Glomerular endothelial cell (primary cell): ENCODE measurements at places on chromosomes 7 and 10.

GRCh38 chr10:78465431-78465830, 431.8 kb downstream of the RPS24 start:
- no peak for DNase-seq

GRCh38 chr7:128299109-128299607, 44.5 kb downstream of the RBM28 start:
- DNase-seq, result no peak

DNA sequence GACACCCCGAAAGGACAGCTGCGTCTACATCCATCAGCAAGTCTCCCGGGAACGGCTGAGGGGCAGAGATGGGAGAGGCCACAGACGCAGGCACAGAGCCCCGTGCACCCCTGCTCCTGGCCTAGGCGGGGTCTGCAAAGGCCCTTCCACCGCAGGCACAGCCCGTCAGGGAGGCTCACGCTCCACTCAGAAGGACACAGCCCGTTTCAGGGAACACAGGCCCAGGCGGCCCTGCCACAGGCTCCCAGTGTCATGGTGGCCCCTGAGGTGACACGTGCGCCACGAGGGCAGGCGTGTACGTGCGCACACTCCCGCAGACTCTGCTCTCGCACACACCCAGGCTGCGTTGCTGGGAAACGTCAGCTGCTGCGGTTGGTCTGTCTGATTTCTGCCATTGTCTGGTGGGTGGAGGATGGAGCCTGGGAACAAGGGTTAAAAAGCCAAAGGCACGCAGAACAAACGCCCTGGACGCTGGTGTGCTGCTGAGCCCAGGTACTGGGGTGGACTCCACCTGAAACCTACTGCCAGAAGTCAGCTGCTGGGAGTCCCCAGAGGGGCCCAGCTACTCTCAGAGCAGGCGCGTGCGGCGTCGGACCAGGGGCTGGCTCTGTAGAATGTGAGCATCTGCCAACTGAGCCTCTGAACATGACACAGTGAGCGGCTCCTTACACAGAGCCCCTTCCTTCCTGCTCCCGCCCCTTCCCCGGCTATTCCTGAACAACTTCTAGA, 13.1 kb downstream of the GPER1 start:
- no peak for DNase-seq

DNA sequence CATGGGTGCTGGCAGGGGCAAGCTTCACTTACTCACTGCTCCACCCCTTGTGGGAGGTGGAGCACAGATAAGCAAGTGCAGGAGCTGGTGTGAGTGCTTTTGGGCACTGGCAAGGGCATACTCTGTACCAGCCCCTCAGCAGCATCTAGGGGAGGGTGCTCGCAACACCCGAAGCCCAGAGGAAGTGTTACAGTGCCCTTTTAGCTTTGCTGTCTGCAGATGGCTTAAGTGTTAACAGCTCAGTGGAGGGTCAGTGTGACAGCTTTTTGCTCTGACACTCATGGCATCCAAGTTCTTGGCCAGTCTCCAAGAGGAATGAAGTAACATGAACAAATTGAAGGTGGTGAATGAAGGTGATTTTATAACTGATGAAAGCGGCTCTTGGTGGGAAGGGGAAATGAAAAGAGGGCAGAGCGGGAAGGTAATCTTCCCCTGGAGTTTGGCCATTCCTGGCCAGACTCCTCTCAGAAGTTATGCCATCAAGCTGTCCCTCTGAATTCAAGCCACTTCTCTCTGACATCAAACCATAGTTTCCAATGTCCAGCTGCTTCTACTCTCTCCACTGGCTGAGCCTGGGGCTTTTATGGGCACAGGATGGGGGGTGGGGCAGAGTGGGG, 862.5 kb downstream of the KCNMA1 start:
- DNase-seq, result no peak

- DNase-seq, result no peak
Measured at GRCh38 chr10:86263907-86264306, 102.7 kb downstream of the GRID1 start.

DNA sequence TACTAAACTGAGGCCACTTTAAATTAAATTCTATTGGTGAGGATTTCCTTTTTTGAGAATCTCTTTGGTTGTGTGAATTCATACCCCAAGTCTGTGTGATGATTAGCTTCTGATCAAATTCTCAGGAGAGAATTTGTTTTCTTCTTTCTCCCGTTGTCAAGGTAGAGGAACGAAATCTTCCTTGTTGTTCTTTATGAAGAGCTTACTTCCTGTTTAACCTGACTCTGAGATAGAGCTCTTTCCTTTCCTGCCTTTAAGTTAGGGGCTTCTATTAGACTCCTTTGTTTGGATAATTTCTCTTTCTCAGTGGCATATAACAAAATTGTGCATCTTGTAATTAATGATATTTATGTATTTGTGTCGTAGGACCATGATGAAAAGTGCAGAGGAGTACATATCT, 572.1 kb downstream of the REEP3 start:
- no peak for DNase-seq

DNA sequence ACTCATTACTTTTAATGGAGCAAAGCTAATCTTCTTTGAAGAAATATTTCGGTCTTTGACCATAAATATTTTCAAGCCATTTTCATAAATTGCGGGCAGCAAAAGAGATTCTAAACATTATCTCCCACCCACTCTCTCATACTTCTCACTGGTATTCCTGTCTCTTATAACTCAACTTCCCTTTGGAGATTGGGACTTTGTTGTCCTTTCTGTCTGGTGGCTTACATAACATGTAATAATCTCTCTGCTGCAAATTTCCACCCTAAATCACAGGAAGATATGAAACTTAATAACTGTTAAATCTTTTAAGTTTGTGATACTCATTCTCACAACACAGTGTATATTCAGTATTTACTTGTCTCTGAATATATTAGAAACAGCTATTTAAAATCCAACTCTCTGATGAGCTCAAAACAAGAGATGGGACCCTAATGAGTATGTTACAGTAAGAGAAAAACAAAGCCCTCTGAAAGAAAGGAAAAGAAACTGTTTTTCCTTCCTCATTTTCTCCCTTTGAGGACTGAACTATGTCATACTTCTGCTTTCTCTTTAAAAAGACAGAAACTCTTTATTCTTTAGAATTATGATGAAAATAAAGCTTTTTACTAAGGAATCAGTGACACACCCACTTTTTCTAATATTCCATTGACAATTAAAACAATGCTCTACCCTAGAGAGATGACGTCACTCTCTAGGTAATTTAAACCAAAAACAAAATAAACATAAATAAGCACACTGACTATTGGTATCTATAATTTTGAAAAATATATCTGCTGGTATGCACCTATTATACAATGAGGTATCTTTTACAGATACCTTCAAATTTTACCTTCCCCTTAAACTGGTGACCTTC, 14.7 kb downstream of the CALCR start:
- no peak for DNase-seq

- DNase-seq, result no peak
Measured at GRCh38 chr7:135197906-135198655, 13.2 kb downstream of the WDR91 start.

- no peak for DNase-seq
Measured at GRCh38 chr7:118948508-118948907, 724.0 kb downstream of the ANKRD7 start.

GRCh38 chr10:93475871-93476270, 6.3 kb downstream of the MYOF start:
- no peak for DNase-seq

DNA sequence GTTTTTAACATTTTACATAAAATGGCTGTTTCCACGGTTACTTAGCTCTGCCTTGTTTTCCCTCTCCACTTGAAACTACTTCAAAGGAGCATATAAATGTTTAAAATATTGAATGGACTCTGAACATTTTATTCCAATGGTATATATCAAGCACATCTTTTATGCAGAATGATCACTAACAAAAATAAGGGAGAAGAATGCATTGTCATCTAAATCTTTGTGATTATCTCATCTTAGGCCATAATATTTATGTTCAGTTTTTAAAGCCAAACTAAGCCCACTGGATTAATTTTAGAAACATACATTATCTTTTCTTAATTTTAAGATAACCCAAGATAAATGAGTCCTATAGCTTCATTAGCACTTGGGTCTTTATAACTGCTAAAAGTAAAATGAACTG, 13.4 kb upstream of the EBLN1 start:
- DNase-seq, result no peak

DNA sequence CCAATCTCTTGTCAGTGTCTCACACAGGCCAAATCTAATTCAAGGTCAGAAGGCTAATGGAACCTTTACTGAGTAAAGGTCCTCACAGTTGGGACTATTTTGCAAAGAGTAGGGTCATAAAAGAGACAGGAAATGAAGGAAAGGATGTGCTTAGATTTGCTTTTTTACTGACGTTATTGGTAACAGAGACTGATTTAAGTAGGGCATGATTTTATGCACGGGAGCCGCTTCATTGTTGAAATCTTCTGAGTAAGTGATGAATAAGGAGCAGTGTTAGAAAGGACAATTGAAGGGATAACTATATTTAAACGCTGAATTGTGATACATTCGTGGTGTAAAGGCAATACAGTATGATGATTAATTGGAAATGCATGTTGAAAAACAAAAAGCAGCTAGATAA, 261.5 kb downstream of the MALRD1 start:
- DNase-seq, result no peak

GRCh38 chr7:77276120-77276519, 76.5 kb upstream of the FGL2 start:
- no peak for DNase-seq
